ENCODE measurements at places on chromosomes 3 and 15. TPM values are rescaled to one million over a fixed set of nuclear protein-coding genes. Genes with fewer than 3 reads are reported as not detected.
A peak's percentile ranks its signal among the peaks of the same experiment; 100 is the strongest.

Gene ADGRG7
- total RNA-seq = not detected

Gene GJD2
- not detected for total RNA-seq

Gene IL5RA
- total RNA-seq = 0.12 TPM

Gene MYZAP
- total RNA-seq = 1.7 TPM

Gene C3orf49
- total RNA-seq = not detected

Gene COL7A1
- 1.9 TPM for total RNA-seq

Gene SLC12A6
- total RNA-seq = 71.3 TPM

DNA sequence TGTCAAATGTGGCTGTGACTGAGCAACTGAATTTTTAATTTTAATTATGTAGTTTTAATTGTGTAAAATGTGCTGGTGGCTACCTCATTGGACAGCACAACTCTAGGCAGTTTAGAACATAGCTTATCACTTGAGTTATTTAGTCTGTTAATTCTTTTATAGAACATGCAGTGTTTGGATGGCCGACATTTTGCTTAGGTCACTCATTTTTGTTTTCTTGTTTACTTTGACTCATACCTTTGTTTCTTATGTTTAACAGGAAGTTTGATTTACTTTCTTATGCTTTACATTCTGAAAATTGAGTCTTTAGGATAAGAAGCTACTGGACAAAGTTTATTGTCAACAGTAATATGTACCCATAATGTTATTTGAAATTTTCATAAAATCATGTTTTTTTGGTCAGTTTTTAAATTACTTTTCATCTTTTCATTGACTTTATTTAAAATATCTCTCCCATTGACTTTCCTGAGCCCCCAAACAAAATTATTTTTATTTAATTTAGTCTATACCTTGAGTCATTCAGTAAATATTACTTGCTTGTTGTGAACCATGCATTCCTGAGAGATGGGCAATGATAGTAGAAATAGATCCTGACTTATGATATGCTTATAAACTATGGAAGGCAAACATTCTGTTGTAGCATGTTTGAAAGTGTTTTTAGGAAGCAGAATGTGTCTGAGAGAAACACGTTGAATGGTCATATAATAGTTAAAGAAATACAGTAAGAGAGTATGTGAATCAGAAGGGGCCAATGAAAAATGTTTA lies 60.6 kb downstream of the TCF12 start:
- DNase-seq = no peak

GRCh38 chr3:175484666-175485065 lies 625.5 kb downstream of the NAALADL2 start:
- DNase-seq = no peak

GRCh38 chr3:45664578-45664977 lies 24.6 kb upstream of the SACM1L start:
- peak; percentile 79 for DNase-seq

- no peak for DNase-seq
Observed at GRCh38 chr3:55605443-55606236, 118.5 kb upstream of the WNT5A start.

DNA sequence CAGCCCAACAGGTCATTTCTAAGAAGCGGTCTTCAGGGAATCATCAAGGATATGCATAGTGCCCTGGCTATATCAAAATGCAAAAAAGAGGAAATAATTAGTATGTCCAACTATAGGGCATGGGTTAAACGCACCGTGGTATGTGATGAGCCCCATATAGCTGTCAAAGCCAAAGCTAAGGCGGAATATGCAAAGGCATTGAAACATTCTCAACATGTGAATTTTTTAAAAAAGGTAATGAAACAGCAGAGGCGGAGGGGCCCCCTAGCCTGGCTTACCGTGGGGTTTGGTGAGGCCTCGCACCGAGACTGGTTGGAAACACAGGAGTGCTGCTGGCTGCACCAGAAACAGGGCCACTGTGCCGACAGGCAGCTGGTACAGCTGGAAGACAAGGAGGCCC lies 23.2 kb downstream of the PLXND1 start:
- DNase-seq = no peak

DNA sequence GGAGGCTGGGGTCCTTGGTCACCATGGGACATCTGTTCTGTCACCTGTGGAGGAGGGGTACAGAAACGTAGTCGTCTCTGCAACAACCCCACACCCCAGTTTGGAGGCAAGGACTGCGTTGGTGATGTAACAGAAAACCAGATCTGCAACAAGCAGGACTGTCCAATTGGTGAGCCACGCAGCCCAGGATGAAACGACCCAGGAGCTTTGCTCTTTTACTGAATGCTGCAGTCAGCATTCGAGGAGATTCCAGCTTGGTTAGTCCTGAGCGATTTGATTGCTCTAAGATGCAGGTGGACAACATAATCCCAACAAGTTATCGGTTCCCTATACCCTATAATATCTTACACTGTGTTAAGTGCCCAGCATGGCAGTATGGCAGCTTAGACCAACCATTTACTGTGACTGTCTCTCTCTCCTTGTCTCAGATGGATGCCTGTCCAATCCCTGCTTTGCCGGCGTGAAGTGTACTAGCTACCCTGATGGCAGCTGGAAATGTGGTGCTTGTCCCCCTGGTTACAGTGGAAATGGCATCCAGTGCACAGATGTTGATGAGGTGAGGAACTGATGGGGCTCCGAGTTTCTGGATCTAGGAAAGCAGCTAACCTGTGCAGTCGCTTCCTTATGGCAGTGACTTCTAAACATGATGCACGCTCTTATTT lies 7.8 kb downstream of the THBS1 start:
- DNase-seq = no peak

DNA sequence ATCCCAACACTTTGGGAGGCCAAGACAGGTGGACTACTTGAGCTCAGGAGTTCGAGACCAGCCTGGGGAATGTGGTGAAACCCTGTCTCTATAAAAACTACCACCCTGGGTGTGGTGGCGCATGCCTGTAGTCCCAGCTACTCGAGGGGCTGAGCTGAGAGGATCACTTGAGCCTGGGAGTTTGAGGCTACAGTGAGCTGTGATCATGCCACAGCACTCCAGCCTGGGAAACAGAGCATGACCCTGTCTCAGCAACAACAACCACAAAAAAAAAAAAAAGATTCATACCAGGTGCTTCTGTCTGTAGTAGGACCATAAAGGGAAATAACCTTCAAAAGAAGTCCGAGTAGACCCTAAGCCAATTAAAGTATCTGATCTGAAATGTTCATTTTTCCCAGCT lies 94.5 kb downstream of the SERPINI1 start:
- no peak for DNase-seq

DNA sequence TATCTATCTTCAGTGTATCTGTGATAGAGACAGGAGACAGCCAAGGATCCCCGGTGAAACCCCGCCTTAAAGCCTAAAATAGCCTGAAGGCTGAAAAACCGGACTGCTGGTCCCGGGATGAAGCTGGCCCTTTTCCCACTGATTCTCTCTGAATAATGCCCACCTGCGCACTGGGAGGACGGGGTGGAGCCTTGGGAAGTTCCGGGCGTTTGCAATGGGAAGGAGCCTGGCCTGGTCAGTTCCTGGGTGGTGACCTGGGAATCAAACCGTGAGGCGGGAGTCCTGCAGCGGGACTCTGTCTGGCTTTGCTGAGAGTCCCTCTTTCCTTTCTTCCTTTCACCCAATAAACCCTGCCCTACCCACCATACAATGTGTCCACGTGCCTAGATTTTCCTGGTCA lies 157.9 kb downstream of the C3orf38 start:
- no peak for DNase-seq

DNA sequence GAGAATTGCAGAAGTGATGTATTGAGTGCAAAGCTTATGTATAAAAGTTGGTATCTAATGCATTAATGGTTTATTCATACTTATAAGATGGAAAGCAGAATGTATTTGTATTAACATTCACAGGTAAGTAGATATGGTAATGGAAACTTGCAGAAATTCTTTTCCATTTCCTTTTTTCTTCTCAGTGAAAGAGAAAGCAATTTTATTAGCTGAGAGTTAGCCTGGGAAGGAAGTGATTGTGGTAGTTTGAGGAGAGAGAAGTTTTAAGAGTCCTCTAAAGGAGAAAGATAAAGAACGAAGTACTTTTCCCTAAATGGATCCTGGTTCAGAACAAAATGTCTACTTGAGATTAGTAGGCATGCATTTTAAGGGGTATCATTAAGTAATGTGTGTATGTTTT lies 60.1 kb upstream of the OSTN start:
- DNase-seq = no peak

GRCh38 chr15:57048930-57049549 lies 130.6 kb downstream of the TCF12 start:
- DNase-seq = no peak

DNA sequence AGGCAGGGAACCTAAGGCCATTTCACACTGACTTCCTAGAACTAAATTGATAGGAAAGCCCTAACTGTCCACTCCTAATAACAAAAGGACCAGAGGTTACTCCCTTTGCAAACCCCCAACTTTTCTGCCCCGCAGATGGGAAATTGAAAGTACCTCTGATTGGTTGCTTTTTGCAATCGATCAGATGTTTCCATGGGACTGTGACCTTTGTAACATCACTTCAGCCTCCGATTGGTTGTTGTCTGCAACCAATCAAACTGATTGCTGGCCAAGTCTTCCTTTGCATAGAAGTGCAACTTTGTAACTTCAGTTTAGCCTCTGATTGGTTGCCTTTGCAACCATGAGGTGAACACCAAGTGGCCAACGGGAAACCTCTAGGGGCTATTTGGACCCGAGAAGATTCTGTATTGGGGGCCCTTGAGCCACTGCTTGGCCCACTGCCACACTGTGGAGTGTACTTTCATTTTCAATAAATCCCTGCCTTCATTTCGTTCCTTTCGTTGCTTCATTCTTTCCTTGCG lies 11.3 kb upstream of the KNL1 start:
- DNase-seq = no peak

GRCh38 chr3:146519810-146520209 lies 24.6 kb downstream of the PLSCR1 start:
- no peak for DNase-seq

All from CD4-positive, alpha-beta memory T cell (primary cell).